ENCODE measurements at places on chromosomes 11 and 22.

GRCh38 chr22:23825246-23825905 lies 13.4 kb downstream of the DERL3 start:
- no peak for DNase-seq

DNA sequence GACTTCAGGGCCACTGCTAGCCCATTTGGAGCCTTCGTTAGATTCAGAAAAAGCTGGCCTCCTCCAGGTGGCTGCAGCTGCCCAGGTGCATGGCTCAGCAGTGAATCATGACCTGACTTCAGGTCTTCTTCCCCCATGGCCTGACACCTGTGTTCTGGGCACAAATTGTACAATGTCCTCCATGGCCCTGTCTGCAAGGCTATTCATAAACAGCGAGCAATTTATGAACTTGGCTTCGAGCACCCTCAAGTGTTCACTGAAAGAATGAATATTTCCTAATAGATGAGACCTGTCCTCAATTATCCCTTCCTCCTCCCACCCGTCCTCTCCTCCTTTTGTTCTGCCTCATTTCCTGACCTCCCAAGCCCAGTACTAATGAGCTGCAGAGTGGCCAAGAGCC lies 12.2 kb upstream of the VPS37C start:
- DNase-seq: no peak

DNA sequence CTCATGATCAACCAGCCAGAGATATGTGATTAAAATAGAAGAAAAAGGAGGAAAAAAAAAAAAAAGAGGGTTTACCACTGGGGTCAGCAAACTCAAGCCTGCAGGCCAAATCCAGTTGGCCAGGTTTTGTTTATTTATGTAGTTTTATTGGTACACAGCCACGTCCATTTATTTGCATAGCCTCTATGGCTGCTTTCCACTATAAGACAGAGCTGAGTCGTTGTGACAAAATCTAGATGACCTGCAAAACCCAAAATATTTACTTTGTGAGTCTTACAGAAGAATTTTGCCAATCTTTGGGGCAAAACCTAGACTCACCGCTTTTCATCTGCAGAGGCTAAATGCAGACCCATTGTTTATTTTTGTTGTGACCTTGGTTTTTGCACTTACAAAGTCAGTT lies 87.1 kb downstream of the TENM4 start:
- no peak for DNase-seq

GRCh38 chr11:74081428-74081827 lies 72.5 kb upstream of the UCP3 start:
- no peak for DNase-seq

DNA sequence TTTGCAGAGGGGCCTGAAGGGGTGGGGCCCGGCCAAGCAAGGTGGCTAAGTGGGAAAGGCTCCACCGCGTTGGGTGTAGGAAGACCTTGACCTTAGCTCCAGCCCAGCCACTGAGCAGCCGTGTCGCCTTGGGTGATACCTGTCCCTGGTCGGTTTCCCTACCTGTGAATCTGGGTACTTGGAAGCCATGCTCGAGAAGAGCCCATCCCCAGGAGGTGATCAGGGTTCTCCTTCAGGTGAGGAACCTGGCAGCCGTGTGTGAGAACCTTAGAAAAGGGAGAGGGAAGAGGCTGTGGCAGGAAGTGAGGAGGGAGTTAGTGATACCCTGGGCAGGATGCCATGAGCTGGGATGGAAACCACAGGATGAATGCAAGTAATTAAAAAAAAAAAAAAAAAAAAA lies 21.6 kb downstream of the PPARA start:
- DNase-seq: no peak

DNA sequence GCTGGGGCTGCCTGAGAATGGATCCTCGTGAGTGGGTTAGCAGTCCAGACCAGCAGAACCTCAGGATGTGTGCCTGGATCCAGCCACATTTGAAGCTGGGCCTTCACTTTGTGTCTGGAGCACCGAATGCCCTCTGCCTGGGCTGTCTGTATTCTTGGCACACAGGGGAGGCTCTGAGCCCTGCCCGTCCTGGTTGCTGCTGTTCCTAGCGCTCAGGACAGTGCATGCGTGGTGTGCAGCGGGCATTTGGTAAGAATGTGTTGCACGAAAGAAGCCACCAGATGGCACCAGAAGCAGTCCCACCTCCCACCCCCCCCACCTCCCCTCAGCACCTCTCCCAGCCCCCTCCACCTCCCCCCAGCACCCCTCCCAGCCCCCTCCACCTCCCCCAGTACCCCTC lies 4.1 kb upstream of the MAPK11 start:
- peak; percentile 34 for DNase-seq

DNA sequence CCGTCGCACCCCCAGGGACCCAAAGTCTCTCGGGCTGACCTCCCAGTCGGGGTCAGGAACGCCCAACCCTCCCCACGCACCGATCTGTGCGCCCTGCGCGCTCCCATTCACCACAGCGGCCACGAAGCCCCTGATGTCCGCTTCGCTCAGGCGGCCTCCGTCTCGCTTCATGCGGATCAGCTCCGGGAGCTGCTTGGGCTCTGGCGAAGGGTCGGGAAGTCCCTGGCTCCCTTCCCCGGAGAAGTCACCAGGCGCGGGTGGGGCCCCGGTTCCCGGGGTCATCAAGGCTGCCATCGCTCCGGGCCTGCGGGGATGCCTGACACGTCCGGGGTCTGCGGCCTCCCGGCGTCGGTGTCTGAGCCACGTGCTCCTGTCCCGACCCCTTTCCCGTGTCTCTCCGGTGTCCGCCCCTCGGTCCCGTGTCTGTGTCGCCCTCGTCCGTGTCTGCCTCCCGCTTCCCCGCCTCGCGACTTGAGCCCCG lies 356 bp downstream of the TYMP start:
- DNase-seq: no peak

DNA sequence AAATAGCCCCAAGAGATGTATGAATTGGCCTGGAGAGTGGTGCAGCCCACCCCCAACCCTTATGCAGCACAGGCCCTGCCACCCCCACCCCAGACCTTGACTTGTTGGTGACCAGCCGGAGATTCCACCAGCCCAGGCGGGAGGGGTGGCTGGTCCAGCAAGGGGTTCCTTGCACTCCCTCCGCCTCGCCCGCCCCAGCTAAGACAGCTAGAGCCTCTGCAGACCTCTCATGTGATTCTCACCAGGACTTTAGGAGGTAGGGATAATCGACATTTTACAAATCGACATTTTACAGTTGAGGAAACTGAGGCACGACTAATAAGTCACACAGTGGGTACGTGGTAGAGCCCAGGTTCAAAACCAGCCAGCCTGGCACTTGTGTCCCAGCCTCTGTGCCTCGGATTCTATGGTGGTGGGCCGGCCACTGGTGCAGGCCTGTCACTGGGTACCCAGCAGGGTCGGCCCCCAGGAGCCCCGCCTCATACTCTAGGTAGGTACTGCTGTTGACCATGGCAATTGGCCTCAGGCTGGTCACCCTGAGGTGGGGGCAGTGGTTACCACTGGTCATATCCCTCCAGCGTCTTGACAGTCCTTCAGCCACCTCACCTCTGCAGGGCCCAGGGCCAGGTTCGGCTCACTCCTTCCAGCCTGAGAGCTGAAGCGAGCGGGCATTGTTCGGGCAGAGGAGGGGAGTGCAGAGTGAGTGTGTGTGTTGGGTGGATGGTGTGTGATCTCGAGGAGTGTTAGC lies 35.0 kb upstream of the MYRF start:
- DNase-seq: no peak

DNA sequence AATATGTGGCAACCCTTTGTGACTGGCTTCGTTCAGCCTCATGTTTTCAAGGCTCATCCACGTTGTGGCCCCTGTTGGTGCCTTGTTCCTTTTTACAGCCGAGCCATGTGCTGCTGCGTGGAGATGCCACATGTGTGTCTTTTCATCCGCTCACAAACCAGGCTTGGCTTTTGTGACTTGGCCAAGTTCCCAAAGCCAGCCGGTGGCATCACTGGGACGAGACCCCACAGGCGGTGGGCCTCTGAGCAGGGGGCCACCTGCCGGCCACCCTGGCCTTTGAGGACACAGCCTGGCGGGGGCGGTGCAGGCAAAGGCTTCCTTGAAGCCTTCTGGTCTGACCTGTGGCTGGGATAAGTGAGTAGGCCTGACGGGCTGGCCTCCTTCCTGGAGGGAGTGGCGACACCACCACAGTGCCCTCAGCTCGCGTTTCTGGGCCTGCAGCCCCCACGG lies 10.5 kb downstream of the GRK2 start:
- no peak for DNase-seq

Data from activated CD4-positive, alpha-beta T cell treated with anti-CD3 and anti-CD28 coated beads, Interleukin-2, amount 50 U/mL, for 1 hour (primary cell).